GM23248 (cell line): ENCODE measurements at places on chromosomes 6 and 20. TPM values are rescaled to one million over a fixed set of nuclear protein-coding genes. Genes with fewer than 3 reads are reported as not detected.

The EPB41L2 gene
- polyA plus RNA-seq: 27.8 and 31.3 TPM in 2 replicates

The ATP5F1E gene
- polyA plus RNA-seq: 236 and 245 TPM in 2 replicates

The VSX1 gene
- not detected in 2 replicates for polyA plus RNA-seq

The PKIG gene
- 44.0 and 46.0 TPM in 2 replicates for polyA plus RNA-seq

The SPATS1 gene
- polyA plus RNA-seq: not detected in 2 replicates

The FAXC gene
- 0.29 and 0.72 TPM in 2 replicates for polyA plus RNA-seq

The IP6K3 gene
- polyA plus RNA-seq: 0.08 TPM in 1 of 2 replicates, not detected in the other

The CHMP4B gene
- 4.7 and 5.5 TPM in 2 replicates for polyA plus RNA-seq

The GPR6 gene
- polyA plus RNA-seq: not detected in 2 replicates

The EIF6 gene
- polyA plus RNA-seq: 245 and 247 TPM in 2 replicates

The CYP39A1 gene
- 0.08 and 0.46 TPM in 2 replicates for polyA plus RNA-seq
